Mesendoderm (in vitro differentiated cells): ENCODE measurements at places on chromosomes 12 and 14.

- no peak for DNase-seq
These were observed 12.9 kb downstream of the MIA2 start for GRCh38 chr14:39246618-39247017.

DNA sequence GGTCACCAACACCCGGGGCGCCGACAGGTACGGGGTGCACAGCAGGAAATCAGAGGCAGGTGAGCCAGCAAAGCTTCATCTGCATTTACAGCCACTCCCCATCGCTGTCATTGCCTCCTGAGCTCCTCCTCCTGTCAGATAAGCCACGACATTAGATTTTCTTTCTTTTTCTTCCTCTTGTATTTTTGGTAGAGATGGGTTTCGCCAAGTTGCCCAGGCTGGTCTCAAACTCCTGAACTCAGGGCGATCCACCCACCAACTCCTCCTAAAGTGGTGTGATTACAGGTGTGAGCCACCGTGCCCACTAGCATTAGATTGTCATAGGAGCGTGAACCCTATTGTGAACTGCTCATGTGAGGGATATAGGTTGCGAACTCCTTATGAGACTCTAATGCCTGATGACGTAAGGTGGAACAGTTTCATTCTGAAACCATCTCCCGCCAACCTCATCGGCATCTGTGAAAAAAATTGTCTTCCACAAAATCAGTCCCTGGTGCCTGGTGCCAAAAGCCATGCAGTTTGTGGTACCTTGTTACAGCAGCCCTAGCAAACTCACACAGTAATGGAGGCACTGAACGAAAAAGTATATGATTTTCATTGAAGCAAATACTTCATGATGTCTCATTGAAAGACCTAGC is 1.5 kb downstream of the STYK1 start:
- no peak for DNase-seq

DNA sequence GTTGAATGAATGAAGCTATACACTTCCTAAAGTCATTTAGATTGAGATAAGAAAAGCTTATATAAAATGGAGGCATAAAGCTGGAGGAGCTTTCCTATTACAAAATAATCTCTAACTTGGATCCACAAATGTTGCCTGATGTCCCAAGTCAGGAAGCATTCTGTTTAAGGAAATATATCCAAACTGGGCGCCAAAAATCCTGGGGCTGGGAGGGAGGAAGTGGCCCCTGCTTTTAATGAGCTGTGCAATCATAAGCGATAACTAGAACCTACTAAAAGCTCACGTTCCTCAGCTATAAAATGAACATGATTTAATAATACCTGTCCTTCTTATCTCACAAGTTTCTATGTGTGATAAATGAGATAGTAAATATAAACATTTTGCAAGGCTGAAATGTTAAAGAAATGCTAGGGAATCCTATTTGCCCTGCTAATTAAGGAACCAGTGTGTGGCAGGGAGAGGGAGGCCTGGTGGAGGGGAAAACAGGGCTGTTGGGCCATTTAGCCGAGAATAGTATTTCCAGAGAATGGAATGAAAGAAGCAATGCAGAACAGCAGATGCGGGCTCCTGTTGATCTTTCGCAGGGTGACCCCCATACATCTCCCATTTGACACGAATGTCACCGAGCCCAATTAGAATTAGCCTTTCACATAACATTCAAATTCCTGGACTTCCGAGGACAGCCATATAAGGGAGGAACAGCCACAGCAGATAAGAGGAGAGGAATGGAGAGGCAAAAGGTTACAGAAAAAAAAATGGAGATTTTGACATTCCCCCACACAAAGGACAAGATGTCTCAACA is 25.9 kb downstream of the DUSP6 start:
- DNase-seq: peak; percentile 82

DNA sequence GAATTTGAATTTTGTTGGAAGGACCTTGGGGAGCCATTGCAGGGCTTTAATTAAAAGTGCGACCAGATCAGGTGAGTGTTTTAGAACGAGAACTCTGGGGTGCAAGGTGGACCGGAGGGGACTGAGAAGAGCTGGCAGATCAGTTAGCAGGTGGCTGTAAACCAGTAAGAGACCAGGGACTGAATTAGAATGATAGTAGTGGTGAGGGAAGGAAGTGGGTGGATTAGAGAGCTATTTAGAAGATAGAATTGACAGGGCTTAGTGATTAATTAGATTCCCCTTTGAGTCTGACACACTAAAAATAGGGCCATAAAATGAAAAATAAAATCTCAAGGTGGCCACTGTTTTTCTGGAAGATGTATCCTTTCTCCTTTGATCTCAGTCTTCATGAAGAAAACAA is 44.8 kb downstream of the PLXNC1 start:
- no peak for DNase-seq

GRCh38 chr14:56115976-56116893 is 2.0 kb upstream of the PELI2 start:
- no peak for DNase-seq
